ENCODE measurements at places on chromosomes 5 and 9. TPM values are rescaled to one million over a fixed set of nuclear protein-coding genes. Genes with fewer than 3 reads are reported as not detected.

The ATP6V1G1 gene
- total RNA-seq = 98.9 TPM

The CDC25C gene
- total RNA-seq = 0.29 TPM

The PCDHA10 gene
- total RNA-seq = 0.33 TPM

The TDRD7 gene
- total RNA-seq = 8.5 TPM

The SCAI gene
- total RNA-seq = 4.8 TPM

The TRIM14 gene
- 3.8 TPM for total RNA-seq

The CTXN3 gene
- not detected for total RNA-seq

The N4BP3 gene
- 0.54 TPM for total RNA-seq

The SH2D3C gene
- total RNA-seq = 9.4 TPM

The GGTA1 gene
- 20.4 TPM for total RNA-seq

The ENHO gene
- total RNA-seq = 0.67 TPM

GRCh38 chr9:16126042-16126441 lies 573.2 kb downstream of the CCDC171 start:
- DNase-seq = no peak

- DNase-seq = no peak
These were observed 25.2 kb upstream of the ENTREP1 start for GRCh38 chr9:69299826-69300225.

DNA sequence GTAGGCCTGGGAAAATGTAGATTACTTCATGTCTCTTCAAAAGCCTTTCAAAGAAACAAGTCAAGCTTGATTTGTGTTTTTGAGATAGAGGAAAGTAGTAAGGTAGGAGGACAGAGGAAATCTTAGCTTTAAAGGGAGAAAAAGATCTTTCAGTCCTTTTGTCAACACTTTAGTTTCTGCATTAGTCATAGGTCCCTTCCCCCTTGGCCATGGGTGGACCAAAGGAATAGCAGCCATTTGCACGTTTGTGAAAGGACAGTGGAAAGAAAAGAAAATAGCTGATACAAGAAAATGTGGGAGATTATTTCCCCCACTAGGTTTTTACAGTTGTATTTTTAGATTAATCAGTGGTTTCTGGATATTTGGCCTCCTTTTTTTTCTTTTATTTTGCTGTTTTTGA lies 121.9 kb upstream of the GRHPR start:
- no peak for DNase-seq

DNA sequence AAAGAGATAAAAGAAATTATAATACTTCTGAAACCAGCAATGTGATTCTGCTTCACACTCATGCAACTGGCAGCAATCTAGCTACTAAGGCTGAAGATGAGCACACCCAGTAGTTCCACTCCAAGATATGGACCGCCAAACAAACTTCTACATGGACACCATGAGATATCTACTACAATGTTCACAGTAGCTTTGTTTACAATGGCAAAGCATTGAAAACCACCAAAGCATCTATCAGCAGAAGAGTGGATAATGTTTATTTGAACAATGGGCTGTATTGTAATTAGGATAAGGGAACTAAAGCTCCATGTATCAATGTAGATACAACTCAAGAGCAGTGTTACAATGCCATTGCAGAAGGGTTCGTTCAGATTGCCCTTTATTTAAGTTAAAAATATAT lies 91.2 kb upstream of the ERBIN start:
- no peak for DNase-seq

DNA sequence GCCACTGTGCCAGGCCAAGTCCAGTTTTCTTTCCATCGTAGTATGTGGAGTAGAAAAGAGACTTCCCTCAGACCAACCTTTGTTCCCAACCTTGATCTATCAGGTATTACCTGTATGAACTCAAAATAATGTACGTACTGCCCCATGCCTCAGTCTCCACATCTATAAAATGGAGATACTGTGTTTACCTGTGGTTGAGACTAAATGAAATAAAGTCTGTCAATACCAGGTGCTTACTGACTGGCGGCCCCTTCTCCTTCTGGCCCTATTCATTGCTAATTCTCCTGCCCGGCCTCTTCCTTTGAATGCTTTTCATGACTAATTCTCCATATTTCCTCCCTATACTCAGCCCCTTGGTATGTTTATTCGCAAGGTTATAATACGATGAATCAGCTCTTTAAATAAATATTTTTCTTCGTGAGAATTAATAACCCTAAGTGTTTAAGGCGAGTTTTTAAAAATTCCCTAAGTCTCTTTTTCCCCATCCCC lies 89.6 kb upstream of the BASP1 start:
- DNase-seq = no peak

GRCh38 chr9:133147412-133148198 lies 16.1 kb downstream of the GBGT1 start:
- DNase-seq = peak; percentile 91

DNA sequence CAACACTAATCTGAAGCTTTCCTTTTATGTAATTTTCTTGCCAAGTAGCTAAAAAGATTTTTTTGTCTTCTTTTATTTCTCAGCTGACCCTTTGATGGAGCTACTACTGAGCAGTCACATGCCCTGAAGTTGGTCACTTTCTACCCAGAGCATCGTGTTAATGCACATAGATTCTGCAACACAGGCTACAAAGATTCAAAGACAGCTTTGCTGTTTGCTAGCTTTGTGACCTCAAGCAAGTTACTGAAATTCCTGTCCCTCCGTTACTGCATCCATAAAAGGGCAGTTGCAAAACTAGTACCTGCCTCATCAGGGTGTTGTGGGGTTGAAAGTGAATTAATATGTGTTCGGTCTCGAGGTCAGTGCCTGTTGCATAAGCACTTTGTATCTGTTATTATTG lies 179.9 kb downstream of the GAS1 start:
- DNase-seq = no peak

GRCh38 chr9:124835026-124835557 lies 18.2 kb upstream of the WDR38 start:
- DNase-seq = peak; percentile 85

DNA sequence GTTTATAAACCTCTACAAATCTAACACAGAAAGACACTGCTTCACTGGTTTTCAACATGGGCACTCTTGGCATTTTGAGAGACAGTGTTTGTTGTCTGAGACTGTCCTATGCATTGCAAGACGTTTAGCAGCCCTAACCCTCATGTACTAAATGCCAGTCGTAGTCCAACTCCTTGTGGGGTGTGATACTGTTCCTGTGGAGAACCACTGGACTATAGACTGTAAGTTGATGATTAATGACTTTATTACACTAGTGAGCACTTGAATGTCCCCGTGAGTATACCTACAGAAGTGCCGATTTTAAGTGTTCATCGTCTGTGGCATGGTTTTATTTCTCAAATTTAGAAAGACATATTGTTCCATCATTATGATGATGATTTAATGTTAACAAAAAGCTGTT lies 46.2 kb downstream of the RECK start:
- DNase-seq = no peak

DNA sequence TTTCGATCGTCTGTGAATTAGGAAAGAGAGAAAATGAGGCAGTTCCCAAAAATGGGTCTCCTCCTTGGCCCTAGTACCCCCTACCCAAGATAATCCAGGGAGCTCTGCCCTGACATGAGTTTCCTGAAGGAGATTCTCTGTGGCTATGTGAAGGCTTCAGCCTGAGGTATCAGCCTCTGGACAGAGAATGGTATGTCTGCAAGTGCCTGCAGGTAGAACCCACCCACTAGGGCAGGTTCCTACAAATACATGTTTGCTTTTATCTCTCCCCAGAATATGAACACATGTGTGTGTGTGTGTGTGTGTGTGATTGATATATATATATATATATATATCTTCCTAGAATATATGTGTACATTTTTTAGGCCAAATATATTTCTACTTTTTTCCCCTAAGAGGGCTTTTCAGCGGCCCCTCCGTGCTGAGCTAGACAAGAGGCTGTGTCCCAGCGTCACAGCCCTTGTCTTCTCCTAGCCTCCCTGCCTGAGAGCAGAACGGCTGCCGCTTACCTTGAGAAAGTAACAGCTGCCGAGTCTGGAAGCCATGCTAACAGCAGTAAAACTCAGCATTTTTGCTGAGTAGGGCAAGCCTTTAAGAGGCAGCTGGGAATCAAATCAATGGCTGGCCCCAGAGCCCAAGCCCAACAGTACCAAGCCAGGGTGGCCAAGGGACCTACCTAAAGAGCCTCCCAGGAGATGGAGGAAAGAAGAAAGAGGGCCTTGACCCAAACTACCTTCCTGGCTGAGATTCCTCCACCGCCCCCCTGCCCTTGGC lies 2.1 kb downstream of the BRINP1 start:
- DNase-seq = no peak

GRCh38 chr9:130137641-130138081 lies 34.5 kb upstream of the NCS1 start:
- no peak for DNase-seq

GRCh38 chr5:107873877-107874276 lies 203.1 kb upstream of the EFNA5 start:
- no peak for DNase-seq

GRCh38 chr9:104091708-104092107 lies 2.4 kb upstream of the SMC2 start:
- no peak for DNase-seq

GRCh38 chr9:134698587-134699342 lies 57.2 kb downstream of the COL5A1 start:
- DNase-seq = peak; percentile 86

DNA sequence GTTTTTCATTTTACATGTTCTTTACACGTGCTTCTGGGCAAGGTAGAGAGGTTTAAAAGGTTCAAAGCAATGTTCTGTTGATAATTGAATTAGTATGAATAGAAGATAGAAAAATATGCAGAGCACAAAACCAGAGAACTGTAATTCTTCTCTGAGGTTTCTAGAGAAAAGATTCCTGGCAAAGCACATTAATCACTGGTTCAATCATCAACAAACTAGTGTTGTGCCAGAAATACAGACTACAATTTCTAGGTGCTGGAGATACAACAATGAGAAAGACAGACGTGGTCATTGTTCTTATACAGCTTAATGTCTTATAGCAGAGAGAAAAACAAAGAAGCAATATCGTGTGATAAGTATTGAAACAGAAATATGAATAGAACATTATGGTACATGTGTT lies 25.5 kb downstream of the MEGF9 start:
- DNase-seq = no peak

DNA sequence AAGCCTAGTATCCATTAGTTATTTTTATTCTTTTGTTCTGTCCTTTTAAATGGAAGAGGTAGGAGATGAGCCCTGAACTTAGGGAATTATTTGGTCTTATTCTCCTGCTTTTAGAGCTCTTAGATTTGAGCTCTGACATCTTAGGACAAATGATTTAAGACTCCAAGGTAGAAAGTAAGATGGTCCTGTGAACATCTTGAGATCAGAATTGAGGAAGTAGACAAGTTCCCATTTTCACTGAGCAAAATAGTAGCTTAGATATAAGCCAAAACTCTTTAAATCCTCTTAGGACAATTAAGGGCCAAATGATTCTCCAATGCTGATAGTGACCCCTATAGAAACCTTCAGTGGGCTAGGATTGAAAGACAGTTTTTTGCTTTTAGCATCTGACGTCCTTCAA lies 53.0 kb upstream of the RUSC2 start:
- no peak for DNase-seq
